ENCODE measurements at places on chromosomes 5 and 9.

DNA sequence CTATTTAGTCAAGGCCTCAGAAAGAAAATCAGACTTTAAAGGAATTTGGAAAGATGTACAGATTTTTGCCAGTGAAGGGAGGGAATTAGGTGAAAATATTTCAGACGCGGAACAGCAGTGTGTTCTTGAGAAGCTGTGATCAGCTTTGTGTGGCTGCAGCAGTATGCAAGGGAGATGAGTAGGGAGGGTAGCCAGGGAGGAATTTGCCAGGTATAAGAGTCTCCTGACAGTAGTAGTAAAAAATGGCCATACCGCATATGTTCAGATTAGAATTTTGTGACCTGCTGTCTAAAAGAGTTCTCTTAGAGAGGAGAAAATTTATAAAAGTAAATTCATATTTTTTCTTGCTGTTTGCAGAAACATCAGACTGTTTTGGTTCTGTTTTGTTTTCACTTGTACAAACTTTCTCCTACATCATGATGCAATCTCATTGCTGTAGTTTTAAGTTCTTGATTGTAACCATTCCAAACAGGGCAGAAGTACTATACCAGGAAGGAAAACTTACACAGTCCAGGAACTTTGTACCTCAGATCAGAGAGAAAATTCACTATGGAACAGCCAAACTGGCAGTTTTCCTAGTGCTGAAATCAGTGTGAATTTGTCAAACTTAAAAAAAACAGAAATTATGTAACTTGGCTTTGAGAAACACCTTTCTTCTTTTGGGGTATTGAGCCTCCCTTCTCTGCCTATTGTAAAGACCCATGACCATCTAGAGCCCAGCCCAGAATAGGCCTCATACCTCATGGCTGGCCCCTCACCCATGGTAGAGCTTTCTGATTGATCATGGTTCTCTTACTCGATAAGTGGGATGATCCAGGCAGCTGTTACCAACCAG is 78.4 kb upstream of the NR3C1 start:
- H3K36me3 ChIP-seq, result no peaks in the 10 kb centered on the region
- no peaks in the 10 kb centered on the region for H3K27me3 ChIP-seq
- H3K4me1 ChIP-seq, result no peaks in the 10 kb centered on the region
- no peak overlapping the region for H3K4me3 ChIP-seq
- no peak for DNase-seq

DNA sequence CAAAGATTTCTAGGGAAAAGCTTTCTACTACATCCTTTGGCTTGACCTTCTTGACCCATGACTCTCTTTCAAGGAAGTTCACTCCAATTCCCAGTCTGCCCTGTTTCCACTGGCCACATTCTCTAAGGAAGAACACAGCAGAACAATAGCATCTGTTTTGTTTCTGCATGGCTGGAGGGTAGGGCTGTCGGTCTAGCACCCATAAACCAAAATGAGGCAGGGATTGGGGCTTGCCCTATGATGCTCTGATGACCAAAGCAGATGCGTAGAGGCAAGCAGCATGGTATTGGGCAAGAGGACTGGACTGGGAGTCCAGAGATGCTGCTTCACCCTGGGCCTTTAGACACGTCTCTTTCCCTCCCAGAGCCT is 24.1 kb downstream of the GOLGA2 start:
- no peaks in the 10 kb centered on the region for H3K27me3 ChIP-seq
- peaks cover 4% of the 10 kb centered on the region for H3K36me3 ChIP-seq
- no peak overlapping the region for H3K27ac ChIP-seq
- H3K4me1 ChIP-seq, result peaks cover 10% of the 10 kb centered on the region

DNA sequence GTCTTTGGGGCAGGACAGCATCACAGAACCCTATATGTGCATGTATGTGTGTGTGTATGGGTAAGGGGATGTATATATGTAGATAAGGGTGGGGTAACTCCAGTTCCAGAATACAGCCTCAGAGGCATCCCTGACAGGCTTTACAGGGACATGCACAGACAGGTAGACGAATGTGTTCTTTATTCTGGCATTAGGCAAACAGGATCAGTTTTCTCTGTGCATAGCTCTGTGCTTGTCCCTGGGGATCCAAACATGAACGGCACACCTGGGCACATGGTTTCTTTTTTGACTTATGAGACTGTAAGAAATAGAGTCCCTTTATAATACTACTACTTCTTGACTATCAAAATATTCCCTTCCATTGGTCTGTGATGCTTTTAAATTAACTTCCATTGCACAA is 120.6 kb downstream of the TRIO start:
- no peak overlapping the region for H3K4me3 ChIP-seq
- no peaks in the 10 kb centered on the region for H3K27me3 ChIP-seq
- no peak for DNase-seq

DNA sequence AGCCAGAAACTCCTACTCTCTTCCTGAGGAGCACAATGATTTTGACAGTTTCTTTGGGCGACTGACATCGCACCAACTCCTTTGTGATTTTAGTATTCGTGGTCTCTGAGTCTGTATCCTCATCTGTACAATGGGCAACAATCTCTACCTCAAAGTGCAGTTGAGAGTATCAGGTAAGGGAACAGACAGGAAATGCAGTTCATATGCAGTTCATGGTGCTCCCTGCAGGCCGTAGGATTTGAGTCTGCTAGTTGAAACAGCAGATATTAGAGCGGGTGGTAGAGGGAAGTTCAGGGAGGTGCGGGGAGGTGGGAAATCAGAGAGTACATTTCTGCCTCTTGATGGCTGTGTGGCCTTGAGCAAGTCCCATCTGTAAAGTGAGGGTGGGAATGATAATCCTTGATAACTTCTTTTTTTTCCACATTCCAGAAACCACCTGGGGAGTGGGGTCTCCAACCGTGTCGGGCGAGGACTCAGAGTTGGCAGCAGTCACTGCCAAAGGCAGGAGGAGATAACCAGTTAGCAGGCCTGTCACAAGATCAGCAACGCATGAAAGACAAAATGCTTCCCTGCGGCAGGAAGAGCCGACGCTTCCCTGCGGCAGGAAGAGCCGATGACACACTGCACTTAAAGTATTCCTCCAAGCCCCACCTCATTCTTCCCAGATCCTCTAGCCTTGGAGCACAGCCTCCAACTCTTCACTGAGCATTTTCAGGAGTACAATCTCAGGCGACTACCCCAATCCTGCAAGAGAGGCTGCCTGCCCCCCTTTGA is 6.0 kb upstream of the NEK6 start:
- no peaks in the 10 kb centered on the region for H3K36me3 ChIP-seq
- H3K4me3 ChIP-seq, result no peak overlapping the region
- H3K4me1 ChIP-seq, result peaks cover 22% of the 10 kb centered on the region

DNA sequence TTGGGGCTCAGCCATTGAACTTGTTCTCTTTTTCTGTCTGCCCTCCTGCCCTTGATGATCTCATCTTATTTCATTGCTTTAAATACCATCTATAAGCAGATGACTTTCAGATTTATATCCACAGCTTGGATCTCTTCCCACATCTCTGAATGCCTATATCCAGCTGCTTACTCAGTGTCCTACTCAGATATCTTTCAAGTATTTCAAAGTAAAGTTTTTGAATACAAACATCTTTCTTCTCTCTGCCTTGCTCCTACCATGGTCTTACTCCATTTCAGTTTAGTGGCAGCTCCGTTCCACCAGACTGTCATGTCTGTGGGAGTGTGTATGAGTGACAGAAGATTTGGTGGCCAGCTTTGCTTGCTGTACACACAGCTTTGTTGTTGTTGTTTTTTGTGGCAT is 59.7 kb downstream of the ERBIN start:
- no peak overlapping the region for H3K4me3 ChIP-seq
- H3K27me3 ChIP-seq, result no peaks in the 10 kb centered on the region

GRCh38 chr9:23117616-23118015 is 671.0 kb downstream of the DMRTA1 start:
- H3K36me3 ChIP-seq, result no peaks in the 10 kb centered on the region
- no peaks in the 10 kb centered on the region for H3K4me1 ChIP-seq
- no peak overlapping the region for H3K4me3 ChIP-seq
- peak overlapping the region; percentile 78 for H3K27ac ChIP-seq

DNA sequence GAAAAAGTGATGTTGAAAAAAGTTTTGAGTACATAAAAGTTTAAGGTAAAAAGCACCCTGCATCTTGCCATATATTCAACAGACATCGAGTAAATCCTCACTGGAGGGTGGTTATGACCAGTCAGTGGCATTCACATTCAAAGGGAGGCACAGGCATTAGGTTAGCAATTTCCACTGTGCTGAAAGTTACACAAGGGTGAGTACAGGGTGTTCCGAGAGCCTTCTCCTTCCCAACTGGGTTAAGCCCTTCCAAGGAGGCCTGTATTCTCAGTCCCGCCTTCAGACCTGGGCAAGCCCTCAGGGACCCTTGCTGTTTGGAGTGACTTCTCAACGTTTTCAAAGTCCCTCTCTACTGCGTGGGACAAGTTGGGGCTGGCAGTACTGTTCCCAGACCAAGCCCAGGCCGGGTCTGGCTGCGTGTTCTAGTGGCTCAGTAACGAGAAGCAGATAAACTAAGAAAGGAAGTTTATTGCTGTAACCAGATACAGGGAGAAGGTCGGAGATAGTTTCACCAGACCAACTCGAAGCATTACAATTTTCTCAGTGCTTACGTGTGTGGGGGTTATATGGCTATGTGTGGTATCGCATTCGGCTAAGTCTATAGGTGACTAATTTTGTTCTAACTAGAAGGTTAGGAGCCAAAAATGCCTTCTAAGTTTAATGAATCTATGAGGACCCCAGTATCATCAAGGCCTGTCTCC is 13.0 kb upstream of the SETX start:
- H3K4me1 ChIP-seq, result no peaks in the 10 kb centered on the region
- DNase-seq, result no peak
- no peaks in the 10 kb centered on the region for H3K27me3 ChIP-seq
- no peak overlapping the region for H3K4me3 ChIP-seq
- no peaks in the 10 kb centered on the region for H3K36me3 ChIP-seq

DNA sequence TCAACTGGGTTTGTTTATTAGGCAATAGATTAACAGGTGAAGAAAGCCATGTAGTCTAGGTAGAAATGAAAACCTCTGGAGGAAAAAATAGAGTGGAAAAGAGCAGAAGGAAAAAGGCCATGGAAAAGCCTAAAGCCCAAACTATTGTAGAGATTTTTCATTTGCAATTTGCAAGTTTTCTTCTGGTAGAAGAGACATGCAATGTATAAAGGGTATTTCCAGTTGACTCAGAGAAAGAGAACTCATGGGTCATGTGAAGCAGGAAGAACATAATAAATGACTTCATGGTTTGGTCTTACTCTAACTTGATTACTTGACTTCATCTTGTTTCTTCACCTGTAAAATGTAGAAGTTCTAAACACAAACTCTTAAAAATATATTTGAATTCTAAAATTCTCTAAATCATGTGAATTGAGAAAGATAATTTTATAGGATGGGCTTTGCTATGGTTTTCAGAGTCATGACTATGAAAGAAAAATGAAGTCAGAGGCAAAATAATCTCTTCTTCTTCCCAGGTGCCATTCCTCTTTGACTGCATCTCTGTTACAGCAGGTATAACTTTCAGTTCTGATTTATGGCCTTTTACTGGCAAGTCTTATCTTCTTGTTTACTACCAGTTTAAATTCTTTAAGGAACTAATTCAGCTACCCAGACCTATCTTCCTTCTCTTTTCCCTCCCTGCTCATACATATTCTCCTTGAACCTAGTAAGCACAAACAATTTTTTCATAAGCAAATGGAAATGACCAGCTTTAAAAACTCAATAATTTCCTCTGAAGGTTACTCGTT is 47.7 kb upstream of the TMC1 start:
- peaks cover 25% of the 10 kb centered on the region for H3K4me1 ChIP-seq
- H3K27me3 ChIP-seq, result no peaks in the 10 kb centered on the region
- H3K36me3 ChIP-seq, result no peaks in the 10 kb centered on the region
- H3K27ac ChIP-seq, result peak overlapping the region; percentile 48

- no peak overlapping the region for H3K27ac ChIP-seq
- H3K27me3 ChIP-seq, result no peaks in the 10 kb centered on the region
- peaks cover 47% of the 10 kb centered on the region for H3K36me3 ChIP-seq
- peak; percentile 30 for DNase-seq
- no peak overlapping the region for H3K4me3 ChIP-seq
Measured at GRCh38 chr9:134698587-134699342, 57.2 kb downstream of the COL5A1 start.

GRCh38 chr5:119285070-119285916 is 70.5 kb upstream of the TNFAIP8 start:
- peaks cover 39% of the 10 kb centered on the region for H3K4me1 ChIP-seq
- H3K4me3 ChIP-seq, result no peak overlapping the region
- no peaks in the 10 kb centered on the region for H3K36me3 ChIP-seq
- H3K27me3 ChIP-seq, result no peaks in the 10 kb centered on the region
- DNase-seq, result peak; percentile 55

DNA sequence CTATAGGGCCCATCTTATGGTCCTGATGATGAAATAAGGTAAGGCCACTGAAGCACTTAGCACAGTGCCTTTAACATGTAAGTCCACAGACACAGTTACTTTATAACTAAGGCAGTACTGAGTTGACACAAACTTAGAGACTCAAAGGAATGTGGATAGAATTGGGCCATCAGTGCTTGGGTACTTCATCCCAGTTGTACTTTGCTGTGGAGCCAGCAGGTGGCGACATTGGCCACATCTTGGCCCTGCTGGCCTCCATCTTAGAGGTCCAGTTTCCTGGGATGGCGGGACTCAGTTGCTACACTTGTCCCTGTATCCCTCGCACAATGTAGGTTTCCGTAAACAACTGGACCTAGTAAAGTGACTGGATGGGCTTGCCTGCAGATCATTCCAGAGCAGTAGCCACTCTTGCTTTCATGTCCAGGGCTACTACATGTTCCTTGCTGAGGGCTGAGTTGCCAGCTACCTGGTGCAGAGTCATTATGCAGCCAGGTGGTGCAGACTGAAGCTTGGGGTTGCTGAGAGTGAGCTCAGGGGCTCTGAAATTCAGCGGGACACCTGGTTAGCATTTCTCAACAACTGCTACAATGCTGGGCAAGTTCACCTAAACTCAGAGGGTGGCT is 10.6 kb downstream of the MTAP start:
- no peaks in the 10 kb centered on the region for H3K27me3 ChIP-seq
- peak overlapping the region; percentile 71 for H3K27ac ChIP-seq

DNA sequence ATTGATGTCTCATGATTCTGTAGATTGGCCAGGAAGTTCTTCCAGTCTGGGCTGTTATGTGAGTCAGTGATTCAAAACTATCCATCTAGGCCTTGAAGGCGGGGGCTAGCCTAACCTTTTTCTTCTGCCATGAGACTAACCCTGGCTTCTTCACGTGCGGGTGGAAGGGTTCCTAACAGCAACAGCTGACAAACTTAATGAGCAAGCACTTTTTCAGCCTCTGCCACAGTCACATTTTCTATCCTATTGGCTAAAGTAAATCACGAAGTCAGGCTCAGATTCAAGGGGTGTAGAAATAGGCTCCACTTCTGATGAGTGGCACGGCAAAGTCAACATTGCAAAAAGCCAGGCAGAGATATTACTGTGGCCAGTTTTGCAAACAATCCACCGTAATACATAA is 68.4 kb downstream of the STK32A start:
- DNase-seq, result peak; percentile 81
- no peak overlapping the region for H3K4me3 ChIP-seq
- H3K27ac ChIP-seq, result peak overlapping the region; percentile 62
- H3K36me3 ChIP-seq, result no peaks in the 10 kb centered on the region
- H3K27me3 ChIP-seq, result no peaks in the 10 kb centered on the region

GRCh38 chr9:13718086-13718485 is 438.6 kb upstream of the MPDZ start:
- no peak overlapping the region for H3K4me3 ChIP-seq
- DNase-seq, result peak; percentile 81
- no peaks in the 10 kb centered on the region for H3K27me3 ChIP-seq
- H3K36me3 ChIP-seq, result no peaks in the 10 kb centered on the region
- peak overlapping the region; percentile 71 for H3K27ac ChIP-seq

Measured in astrocyte (in vitro differentiated cells and primary cell).